ENCODE measurements at places on chromosomes 7 and 10.
A peak's percentile ranks its signal among the peaks of the same experiment; 100 is the strongest.

GRCh38 chr7:129553899-129554461 lies 51.6 kb downstream of the SMKR1 start:
- DNase-seq = peak; percentile 67

- DNase-seq = no peak
Observed at GRCh38 chr10:132326344-132326889, 5.6 kb upstream of the LRRC27 start.

DNA sequence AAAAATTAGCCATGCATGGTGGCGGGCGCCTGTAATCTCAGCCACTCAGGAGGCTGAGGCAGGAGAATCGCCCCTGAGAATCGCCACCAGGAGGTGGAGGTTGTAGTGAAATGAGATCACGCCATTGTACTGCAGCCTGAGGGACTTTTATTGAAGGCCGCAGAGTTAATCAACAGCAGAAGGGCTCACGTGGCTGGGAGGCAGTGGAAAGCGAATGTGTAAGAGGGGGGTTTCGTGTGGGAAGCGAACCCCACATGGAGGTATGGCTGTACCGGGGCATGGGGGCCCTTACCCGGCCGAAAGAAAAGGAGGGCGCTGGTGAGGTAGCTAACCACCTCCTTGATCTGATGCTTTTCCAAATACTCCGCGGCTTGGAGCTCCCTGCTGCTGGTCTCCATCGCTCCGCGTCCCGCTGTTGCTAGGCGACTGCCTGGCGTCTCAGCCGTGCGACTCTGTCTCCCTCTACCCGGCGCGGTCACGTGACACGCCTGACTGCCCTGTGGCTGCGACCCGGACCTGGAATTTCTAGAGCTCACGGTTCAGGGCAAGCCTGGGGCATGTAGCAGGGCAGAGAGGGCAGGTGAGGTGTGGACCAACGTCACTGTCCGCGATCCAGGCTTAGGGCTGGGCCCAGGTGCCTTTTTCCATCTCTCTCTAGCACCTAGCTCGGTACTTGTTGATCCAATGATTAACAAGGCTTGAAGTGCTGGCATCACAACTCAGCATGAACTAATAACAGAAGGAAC lies at the start of gene EFCAB10:
Gene EFCAB10, minus strand, starts transcription at position 428 of the 746 bp plus-strand sequence. Its CDS starts 30 bp downstream, at position 398.
- DNase-seq = no peak

DNA sequence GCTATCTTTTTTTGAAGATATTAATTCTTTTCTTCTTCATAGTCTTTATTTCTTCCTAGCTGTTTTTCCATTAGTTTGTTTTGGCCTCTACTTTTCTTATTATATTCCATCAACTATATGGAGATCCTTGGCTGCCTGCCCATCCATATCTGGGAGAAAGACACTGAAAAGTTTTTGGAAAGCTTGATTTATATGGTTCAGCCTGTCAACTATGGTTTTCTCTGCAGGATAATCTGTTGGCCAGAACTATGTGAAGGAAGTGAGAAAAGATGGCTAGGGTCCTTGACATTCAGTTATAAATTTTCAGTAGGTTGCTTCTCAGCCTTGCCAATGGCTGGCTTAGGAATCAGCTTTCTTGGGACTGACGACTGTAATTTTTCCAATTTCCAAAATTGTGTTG lies 10.0 kb upstream of the CDK14 start:
- DNase-seq = no peak

DNA sequence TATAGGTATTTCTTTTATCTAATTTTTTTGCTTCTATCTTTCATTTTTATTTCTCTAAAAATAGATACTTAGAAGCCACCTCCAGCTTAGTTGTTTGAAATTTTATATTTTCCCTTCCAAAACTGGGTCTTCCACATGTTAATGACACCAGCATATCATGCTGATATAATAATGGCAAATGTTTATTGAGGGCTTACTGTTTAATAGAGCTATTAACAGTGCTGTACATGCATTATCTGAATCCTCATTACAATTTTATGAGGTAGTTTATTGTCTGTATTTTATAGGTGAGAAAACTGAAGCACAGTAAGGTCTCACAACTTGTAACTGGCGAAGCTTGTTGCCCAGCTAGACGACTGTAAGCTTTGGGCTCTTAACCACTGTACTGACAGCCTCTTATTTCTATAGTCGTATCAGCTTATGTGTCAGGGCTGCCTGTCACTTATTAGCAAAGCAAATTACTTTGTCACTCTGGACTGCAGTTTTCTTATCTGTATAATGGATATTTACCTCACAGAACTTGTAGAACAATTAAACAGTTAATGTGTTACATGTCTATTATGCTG lies 51.2 kb downstream of the ANKIB1 start:
- no peak for DNase-seq

DNA sequence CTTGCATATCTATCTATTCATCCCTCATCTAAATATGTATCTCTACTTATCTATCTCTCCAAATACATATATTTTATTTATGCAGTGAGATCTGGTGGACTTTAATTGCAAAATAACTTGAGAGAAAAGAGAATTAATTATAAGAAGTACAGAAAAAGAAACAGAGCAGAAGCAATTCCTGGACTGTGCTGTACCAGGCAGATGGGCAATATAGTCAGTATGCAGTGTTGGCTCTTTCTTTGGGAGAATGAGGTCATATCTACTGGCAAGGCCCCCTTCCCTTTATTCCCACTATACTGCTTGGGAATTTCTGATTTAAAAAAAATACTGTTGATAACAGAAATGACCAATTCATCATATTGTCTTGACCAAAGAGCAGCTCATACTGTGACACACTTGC lies 49.0 kb upstream of the TOMM7 start:
- no peak for DNase-seq

GRCh38 chr10:62071846-62072281 lies 170.4 kb downstream of the ARID5B start:
- DNase-seq = no peak

DNA sequence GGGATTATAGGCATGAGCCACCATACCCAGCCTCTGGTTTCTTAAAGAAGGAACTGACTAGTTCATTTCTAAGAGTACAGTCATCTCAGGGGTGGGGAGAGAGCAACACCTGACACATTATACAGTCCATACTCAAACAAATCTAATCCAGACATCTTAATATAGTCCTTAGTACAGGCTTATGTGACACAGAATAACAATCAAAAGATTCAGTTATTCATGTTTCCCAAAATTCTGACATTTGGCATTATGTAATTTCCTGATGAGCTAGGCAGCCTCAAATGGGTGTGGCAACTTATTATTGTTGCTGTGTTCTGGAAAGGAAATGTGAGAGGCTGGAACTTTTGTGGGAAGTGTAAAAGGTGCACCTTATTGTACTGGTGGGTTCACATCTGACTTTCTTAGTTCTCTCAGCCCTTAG lies 116.3 kb downstream of the WDFY4 start:
- no peak for DNase-seq

DNA sequence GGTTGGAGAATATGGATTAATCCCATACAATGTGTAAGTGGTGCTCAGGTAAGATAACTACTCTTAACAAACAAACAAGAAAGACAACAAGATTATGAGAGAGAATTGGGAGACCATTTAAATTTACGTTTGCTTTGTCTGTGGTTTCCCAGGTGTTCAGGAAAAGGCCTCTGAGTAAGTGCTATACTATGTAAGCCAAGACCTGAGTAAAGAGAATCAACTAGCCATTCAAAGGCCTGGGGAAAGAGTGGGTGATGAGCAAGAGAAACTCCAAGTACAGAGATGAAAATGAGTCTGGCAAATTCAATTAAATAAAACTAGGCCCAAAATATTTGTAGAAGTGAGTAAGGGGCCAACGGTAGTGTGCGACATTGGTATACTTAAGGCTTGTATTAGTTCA lies 9.9 kb downstream of the CSTF2T start:
- no peak for DNase-seq

DNA sequence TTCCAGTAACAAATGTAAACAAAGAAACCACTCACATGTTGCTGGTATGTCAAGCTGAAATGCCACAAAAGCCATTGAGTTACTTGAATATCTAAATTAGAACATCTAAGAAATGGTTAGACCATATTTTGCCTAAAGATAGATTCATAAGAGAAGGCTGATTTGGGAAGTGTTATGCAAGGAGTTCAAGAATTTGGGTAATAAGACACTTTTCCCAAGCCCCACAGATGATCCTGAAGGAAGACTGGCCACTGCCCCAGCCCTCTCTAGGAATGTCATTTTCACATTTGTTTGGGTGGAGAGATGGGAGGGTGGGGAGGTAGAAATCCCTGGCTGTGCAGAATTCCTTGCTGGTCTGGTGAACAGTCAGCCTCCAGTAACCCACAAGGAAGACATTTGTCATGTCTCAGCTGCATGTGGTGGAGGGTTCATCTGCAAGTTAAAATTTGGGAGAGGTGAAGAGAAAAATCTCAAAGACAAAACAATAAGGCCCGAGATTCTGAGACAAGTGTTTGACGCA lies 427.2 kb upstream of the KLF6 start:
- no peak for DNase-seq

GRCh38 chr10:1376384-1376945 lies 320.3 kb downstream of the WDR37 start:
- DNase-seq = no peak

DNA sequence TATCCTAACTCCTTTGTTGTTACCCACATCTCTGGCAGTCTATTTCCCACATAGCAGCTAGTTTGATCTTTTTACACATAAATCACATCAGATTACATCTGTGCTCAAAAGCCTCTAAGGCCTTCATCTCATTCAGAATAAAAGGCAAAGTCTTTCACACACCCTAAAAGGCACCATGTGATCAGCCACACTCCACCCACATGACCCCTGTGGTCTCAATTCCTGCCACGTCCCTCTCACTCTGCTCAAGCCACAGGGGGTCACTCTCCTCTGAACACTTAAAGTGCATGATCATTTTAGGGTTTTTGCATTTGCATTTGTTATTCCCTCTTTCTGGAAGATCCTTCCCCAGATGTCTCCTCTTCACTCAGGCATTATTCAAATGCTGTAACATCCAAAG lies 30.8 kb downstream of the ELAPOR2 start:
- DNase-seq = no peak

GRCh38 chr10:102230264-102230860 lies 4.3 kb downstream of the ELOVL3 start:
- no peak for DNase-seq

GRCh38 chr7:80790877-80791276 lies 128.0 kb downstream of the SEMA3C start:
- no peak for DNase-seq

GRCh38 chr7:18497082-18497481 lies 1.5 kb downstream of the HDAC9 start:
- DNase-seq = no peak

DNA sequence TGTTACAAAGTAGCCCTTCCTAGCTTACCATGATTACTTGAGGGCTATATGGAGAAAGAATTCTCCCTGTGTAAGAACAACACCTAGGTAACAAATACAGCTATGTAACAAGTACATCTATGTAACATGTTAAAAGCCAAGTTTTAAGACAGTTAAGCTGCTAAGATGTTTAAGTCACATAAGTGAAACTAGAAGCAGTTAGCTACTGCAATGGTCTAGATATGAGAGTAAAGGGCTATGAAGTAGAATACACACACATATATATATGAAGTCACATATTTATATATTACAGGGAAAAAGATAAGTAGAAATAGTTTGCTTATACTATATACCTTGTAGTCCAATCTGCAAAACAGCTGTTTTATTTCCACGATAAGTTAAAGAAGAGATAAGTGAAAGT lies 14.4 kb downstream of the POT1 start:
- no peak for DNase-seq
